ENCODE measurements at places on chromosomes 12 and 14.

DNA sequence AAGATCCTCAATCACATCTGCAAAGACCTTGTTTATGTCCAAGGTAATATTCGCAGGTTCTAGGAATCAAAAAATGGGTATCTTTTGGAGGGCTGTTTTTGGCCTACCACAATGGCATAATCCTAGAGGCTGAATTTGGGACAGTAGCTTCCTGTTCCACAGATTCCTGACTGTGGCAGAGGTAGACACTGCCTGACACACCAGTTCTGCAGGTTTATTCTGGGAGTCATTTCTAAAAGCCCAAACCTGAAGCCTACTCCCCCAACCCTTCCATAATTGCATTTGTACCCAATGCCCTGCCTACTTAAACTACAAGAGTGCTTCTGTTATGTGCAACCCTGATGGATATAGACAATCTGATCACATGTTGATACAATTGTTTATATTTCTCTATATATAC is 378.9 kb downstream of the PCNX1 start:
- DNase-seq = no peak

GRCh38 chr14:101977311-101978071 is 13.1 kb downstream of the DYNC1H1 start:
- no peak for DNase-seq

DNA sequence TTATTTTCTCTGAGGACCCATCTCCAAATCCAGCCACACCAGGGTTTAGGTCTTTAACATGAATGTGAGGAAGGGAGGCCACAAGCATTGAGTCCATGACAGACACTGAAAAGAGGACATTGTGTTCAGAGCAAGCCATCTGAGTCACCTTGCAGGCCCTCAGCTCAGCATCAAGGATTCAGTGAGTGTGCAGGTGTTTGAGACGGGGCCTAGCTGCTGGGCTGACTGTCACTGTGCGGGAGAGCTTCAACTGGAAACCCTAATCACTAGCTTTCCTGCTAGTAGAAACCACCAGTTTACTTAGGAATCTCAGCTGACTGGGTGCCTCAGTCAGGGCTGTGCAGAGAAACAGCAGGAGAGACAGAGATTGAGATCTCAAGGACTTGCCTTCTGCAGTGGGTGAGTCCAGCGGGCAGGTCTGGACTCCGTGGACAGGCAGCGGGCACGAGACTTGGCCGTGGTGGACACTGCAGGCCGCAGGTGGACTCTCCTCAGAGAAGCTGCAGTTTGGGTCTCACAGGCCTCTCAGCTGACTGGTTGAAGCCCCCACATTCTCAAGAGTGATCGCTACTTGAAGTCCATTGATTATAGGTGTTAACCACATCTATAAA is 86.1 kb upstream of the DYNC1H1 start:
- DNase-seq = no peak

DNA sequence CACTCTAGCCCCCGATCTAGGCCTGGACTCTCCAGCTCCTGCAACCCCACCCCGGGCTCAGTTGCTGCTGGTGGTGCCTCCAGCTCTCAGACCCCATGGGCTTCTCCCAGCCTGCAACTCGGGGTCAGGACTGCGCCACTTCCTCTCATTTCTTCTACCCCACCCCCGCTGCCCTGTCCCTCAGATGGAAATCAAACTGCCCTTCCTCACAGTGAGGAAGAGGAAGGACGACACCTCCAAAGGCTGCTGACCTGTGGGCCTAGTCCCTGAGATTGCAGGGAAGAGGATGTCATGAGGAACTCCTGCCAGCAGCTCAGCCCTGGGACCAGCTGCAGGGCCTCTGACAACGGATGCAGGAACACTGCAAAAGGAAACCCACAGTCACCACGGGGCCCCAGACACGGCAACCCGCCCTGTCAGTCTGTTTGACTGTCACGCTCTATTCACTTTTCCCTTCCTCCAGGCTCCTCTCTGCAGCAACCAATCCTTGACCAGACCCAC is 29.3 kb upstream of the PNMA1 start:
- DNase-seq = no peak

DNA sequence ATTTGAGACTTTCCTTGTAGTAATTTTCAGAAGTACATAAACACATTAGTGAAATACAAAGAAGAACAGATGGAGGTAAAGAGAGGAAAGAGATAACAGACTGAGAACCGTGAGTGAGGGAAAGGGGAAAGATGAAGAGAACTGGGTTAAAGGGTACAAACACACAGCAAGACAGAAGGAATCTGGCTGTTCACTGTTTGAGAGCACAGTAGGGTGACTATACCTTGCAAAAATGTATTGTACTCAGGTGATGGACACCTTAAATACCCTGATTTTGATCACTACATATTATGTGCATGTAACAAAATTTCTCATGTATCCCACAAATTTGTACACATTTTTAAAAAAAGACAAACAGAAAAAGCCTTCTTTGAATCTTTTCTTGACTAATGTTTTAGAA is 2.7 kb upstream of the TRHDE start:
- no peak for DNase-seq

DNA sequence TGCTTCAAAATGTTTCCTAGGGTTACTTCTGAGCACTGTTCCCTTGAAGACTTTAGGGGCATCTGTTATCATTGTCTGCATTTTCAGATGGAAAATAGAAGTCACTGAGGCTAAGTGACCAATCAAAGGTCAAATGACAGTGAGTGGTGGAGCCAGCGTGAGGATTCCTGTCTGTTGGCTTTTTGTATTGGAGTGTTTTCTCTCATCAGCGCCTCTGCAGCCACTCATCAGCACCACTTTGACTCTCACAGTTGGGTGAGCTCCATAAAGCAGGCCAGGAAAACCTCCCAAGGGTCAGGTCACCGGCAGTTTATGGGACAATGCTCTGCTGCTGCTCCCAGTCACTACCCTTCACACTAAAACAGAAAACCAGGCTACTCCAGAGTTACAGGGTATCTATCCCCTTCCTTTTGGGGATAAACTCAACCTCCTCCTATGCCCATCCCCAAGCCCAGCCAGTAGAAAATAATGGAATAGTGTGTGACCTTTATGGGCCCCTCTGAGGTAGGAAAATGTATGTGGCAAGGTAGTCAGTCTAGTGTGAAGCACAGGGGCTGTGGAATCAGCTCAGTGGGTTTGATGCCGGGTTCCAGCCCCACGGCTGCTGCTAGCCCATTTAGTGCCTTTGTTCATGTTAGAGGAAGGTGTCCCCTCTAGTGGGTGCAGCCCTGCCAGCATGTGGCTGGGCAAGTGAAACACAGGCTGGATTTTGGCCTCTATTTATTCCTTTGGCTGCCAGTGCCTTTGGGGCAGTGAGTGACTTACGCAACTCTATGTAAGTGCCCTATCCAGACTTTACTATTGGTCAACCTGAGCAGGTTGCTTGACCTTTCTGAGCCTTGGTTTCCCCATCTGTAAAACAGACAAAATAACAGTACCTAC is 133.8 kb upstream of the CPM start:
- no peak for DNase-seq

DNA sequence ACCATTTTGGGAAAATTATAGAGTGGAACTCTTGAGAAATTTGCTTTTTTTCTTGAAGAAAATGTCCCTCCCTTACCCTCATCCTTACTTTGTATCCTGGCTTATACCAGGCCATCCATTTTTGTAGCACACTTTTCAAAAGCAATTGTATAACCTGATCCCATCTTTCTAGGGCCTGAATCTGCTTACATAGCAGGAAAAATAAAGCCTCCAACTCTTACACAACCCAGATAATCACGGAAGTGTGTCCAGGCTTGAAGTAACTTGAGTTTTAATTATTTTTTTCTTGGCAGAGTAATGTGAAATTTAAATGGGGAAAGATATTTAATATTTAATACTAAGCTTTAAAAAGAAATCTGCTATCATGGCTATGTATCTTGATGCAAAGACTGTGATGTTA is 23.0 kb downstream of the SERPINA3 start:
- no peak for DNase-seq

GRCh38 chr12:82832096-82832495 is 145.4 kb downstream of the TMTC2 start:
- DNase-seq = no peak

GRCh38 chr12:20528208-20528607 is 159.9 kb downstream of the PDE3A start:
- DNase-seq = no peak

DNA sequence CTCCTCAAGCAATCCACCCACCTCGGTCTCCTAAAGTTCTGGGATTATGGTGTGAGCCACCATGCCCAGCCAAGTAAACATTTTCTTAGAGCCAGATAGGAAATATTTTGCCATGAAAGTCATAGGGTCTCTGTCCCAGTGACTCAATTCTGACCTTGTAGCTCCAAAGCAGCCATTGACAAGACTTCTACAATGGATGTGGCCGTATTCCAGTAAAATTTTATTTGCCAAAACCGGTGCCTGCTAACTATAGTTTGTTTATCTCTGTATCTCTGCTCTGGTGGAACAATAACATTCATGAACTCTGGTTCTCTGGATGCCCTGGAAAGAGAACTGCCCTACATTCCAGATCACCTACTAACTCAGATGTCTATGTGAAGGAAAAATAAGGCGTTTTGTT is 54.6 kb upstream of the USP44 start:
- no peak for DNase-seq

GRCh38 chr12:31234955-31235867 is 90.7 kb downstream of the SINHCAF start:
- DNase-seq = no peak

DNA sequence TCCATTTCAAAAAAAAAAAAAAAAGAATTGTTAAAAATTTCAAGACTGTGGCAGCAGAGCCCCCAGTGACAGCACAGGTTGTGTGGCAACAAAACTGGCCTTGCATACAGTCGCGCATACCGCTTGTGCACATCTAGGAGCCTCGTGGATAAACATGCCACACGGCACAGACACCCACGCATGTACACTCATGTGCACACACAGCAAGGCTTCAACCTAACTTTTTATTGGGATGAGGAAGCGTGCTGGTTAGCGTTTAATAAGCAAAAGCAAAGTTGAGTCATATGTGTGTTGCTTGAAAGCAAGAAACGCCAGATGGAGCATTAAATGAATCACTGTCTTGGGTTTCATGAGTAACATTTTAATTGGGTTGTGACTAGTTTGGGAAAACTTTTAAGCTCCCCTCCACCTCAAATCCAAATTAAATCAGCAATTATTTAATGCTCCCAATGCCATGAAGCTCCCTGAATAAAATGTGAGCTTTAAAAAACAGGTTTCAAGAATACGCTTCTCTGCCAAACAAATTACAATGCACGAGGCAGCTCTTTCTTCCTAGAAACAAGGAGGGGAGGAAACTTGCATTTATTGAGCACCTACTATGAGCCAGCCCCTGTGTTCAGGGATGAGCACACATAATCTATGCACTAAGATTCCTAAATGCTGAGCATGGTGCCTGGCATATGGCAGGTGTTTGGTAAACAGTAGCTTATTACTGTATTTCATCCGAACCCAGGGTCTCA is 35.7 kb upstream of the EML1 start:
- no peak for DNase-seq

DNA sequence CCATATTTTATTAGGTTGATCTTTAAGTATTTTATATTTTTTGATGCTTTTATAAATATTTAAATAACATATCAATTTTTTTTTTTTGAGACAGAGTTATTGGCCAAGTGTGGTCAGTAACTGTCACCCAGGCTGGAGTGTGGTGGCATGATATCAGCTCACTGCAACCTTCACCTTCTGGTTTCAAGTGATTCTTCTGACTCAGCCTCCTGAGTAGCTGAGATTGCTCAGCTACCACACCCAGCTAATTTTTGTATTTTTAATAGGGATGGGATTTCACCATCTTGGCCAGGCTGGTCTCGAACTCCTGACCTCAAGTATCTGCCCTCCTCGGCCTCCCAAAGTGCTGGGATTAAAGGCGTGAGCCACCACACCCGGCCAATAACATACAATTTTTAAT is 71.1 kb downstream of the FUT8 start:
- no peak for DNase-seq

GRCh38 chr12:22880807-22881206 is 255.8 kb downstream of the ETNK1 start:
- DNase-seq = no peak
